Hippocampal formation (tissue), 2 donors: ENCODE measurements at places on chromosomes 3 and 15.

DNA sequence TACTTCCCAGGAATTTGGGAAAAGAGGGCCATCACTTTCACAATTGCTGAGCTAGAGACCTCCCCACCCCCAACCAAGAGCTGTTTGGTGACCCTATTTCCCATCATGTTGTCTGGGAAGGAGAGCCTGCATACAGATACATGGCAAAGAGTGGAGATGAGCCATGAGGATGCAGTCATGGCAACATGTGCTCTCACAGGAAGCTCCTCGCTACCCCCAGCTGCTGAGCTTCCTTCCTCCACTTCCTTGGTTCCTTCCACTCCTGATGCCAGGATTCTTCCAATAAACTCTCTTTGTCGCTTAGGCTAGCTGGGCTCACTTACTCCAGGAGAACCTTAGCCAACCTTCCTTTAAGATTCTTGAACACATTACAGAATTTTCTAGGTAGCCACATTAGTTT, 48.3 kb upstream of the MUC13 start:
- no peak for DNase-seq

- DNase-seq, result no peak
Measured at GRCh38 chr3:195698325-195698646, 22.5 kb upstream of the MUC20 start.

- no peak for DNase-seq
Measured at GRCh38 chr3:147616998-147617619, 207.9 kb downstream of the ZIC1 start.

DNA sequence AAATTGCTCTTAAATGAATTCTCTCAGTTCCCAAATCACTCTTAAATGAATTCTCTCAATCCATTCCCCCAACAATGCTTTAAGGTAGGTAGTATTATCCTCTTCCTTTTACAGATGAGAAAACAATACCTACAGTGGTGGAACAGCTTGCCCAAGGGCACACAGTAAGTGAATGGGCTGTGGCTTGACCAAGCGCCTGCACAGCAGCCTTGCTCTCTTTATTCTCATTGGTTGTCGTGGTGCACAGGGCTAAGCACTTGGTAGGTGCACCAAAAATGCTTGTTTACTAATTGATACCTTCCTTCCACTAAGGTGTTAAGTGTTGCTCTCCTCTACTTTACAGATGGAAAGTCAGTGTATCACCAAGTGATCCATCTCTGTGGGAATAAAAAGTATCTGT, 43.3 kb downstream of the FAM43A start:
- DNase-seq, result no peak

DNA sequence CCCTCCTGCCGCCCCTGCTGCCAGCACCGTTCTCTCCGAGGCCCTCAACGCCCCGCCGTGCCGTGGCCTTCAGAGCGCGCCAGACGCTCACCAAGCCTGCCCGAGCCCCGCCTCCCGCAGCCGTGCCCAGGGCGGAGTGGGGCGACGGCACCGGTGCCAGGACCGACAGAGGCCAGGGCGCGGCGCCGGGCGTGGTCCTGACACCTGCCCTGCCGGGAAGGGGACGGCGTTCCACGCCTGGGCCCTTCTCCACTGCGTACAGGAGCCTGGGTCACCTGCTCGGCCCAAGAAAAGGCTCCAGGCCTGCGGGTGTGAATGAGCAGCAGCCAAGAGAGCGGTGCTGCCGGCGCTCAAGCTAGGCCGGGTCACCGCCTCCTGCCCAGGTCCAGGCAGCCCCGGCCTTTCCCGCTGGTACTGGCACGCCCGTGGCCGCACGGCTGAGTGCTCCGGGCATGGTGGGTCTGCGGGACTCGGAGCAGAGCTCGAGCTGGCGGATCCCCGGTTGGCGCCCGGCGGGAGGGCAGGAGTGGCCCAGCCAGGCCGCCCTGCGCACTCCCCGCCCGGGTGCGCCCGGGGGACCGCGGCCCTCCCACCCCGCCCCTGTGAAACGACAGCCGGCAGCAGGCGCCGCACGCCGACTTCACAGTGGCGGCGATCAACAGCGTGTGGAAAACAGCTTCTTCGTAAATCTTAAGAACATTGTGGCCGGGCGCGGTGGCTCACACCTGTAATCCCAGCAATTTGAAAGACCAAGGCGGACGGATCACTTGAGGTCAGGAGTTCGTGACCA, 4.2 kb downstream of the OCA2 start:
- no peak for DNase-seq

- peak; percentile 62 for DNase-seq
Measured at GRCh38 chr3:197541756-197542539, 13.8 kb downstream of the BDH1 start.

GRCh38 chr3:186532598-186533072, 11.5 kb downstream of the CRYGS start:
- no peak for DNase-seq

DNA sequence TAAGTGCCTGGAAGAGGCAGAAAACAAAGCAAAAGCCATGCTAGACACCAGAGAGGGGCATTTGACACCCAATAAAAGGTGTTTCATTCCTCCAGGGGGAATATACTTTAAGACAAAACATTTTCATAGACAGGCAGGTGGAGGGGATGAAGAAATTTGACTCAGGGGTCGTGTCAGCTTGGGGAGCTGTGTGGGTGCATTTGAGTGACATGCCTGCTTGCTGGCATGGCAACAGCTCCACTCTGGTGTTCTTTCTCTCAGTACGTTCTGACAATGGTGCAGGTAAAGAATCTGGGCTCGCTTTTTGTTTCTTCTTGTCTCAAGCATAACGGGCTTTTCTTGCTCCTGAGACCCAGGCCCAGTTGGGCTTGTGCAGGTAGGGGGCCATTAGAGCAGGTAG, 292.9 kb upstream of the ATP10A start:
- no peak for DNase-seq

- DNase-seq, result no peak
Measured at GRCh38 chr3:168512802-168513201, 417.1 kb upstream of the GOLIM4 start.

GRCh38 chr3:108053067-108053466, 37.8 kb downstream of the CD47 start:
- no peak for DNase-seq

DNA sequence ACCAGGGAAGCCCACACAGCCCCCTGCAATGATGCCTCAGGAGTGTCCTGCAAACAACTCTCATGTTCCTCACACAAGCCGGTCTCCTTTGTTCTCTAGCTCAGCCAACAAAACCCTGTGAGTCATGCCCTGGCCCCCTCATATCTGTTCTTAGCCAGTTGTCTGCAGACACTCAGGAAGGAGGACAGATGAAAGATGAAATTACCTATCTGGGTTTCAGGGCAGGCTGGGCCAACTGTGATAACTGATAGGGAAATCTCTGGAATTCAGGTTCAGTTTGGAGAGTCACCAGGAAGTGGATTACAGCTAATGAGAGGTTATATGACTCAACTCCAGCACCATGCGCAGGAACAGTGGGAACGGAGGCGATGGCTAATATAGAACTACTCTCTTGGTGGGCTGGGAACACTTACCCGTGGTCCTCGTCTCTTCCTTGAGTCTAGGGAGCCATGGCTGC, 352.0 kb upstream of the ADAMTS9 start:
- DNase-seq, result no peak

DNA sequence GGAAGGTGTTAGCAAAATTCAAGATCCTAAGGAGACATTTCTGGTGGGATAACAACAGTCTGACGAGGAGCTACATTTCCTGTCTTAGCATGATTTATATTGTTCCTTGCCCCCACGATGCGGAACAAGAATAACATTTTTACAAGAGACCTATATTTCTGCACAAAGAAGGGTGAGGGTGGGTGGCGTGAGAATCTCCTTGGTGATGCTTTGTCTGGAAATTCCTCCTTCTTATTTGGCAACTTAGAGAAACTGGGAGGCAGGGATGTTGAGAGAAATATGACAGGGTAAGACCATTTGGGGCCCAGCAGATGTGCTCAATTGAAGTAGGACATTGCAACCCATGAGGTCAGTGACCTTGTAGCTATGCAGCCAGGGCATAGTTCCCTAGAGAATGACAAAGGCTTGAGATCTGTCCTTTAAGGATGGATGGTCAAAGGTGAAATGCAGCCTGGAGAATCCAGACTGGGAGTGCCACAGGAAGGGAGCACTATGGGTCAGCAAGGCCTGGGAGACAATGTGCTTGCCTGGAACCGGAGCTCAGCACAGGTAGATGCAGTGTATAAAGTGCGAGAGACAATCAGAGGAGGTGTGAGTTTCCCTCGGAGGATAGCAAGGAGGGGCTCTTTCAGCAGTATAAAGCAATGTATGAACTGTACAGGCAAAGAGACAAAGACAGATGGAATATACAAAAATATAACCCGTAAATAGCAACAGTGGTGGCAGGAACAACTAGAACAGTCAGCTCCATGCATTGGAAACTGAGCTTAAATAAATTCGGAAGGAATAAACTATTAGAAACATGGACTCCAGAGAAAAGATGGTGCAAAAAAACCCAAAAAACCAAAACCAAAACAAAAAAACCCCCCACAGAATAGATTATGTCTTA, 317.6 kb upstream of the TBL1XR1 start:
- no peak for DNase-seq

GRCh38 chr3:65927576-65927975, 111.1 kb downstream of the MAGI1 start:
- no peak for DNase-seq

DNA sequence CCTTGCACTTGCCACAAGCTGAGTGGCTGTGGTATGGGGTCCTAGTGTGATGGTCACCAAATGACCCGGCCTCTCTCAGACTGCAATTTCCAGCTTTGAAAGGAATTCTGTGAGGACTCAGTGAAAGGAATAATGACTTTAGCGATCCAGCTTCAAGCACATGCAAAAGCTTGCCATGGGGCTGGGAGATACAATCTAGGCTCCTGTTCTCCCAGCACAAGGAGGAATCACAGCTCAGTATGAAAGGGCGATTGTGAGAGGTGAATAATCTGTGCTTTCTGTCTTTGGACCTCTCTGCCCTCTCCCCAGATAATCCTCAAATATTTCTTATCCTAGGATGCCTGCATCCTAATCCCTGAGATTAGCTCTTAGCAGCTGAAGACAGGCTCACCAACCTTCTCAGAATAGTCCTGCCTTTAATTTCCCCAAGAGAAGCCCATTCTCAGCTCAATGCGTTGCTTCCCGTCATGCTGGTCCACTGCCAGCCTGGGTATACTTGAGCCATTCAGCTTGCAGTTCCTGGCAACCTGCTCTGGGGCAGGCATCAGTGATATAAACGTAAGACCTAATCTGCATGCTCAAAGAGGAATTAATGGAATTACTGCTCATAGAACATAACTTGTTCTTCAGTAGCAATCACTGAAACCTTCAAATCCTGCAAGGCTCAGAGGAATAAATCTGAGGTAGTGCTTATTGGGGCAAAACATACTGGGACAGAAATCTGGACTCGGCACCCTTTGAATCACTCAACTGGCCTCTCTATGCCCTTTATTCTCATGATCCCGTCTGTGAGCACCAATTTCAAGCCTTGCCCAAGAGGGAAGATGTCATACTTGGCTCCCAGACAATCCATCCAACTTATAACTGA, 15.1 kb downstream of the TLNRD1 start:
- peak; percentile 71 for DNase-seq

DNA sequence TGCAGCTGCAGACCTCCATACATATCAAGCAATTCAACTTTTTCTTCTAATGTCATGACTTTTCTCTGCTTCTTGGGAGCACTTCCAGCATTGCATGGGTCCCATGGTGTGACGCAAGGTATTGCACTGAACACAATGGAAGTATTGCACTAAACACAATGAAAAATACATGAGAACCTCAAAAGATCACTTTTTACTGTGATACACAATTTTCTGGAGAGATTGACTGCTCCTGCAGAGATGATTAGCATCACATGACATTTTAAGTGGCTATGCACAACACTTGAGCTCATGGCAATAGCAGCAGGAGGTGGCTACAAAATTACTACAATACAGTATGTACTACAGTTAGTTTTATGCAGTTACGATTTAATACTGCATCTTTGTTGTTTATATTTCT, 113.5 kb upstream of the BHLHE40 start:
- DNase-seq, result no peak

GRCh38 chr15:73924171-73924921, 1.9 kb upstream of the LOXL1 start:
- no peak for DNase-seq

GRCh38 chr15:89664441-89665350, 9.4 kb upstream of the KIF7 start:
- DNase-seq, result no peak

DNA sequence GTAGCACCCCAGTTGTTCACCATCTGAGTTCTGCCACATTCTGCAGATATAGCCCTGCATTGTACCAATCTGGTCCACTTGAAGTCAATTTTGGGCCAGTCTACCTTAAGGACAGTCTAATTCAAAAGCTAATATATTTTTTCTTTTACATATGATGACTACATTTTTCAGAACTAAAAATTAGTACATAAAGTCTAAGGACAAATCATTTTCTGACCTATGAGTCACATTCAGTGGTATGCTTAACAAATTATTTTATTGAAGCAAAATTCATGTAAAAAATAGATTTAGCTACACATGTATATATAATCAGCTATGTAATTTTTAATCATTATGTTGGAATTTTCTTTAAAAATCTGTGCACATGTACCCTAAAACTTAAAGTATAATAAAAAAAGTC, 52.1 kb upstream of the IL12A start:
- DNase-seq, result no peak

GRCh38 chr3:157493627-157494550, 9.3 kb downstream of the VEPH1 start:
- DNase-seq, result peak; percentile 72

DNA sequence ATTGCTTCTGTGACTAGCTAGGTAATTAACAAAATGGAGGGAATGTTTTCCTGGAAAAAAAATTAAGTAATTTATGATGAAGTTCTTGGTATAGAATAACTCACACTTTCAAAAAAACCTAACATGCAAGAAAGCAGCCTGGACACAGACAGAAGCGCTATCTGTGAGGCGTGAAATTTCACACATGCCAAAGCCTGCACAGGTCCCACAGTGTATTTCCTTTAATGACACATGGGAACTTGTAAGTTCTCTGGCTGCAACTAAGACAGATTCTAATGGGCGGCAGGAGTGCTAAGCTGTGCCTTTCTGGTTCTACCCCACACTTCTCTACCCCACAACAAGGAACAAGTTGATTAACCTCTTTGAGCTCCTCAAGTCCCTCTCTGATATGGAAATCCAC, 84.9 kb upstream of the NEO1 start:
- no peak for DNase-seq

GRCh38 chr15:84833447-84834228, 16.5 kb downstream of the ALPK3 start:
- no peak for DNase-seq
